ENCODE measurements at places on chromosomes 11 and 22. TPM values are rescaled to one million over a fixed set of nuclear protein-coding genes. Genes with fewer than 3 reads are reported as not detected.

- no peak for DNase-seq
Measured at GRCh38 chr11:35346472-35347156, 72.7 kb downstream of the SLC1A2 start.

PYGM gene
- 2.1 TPM for total RNA-seq

OR52I1 gene
- not detected for total RNA-seq

DNA sequence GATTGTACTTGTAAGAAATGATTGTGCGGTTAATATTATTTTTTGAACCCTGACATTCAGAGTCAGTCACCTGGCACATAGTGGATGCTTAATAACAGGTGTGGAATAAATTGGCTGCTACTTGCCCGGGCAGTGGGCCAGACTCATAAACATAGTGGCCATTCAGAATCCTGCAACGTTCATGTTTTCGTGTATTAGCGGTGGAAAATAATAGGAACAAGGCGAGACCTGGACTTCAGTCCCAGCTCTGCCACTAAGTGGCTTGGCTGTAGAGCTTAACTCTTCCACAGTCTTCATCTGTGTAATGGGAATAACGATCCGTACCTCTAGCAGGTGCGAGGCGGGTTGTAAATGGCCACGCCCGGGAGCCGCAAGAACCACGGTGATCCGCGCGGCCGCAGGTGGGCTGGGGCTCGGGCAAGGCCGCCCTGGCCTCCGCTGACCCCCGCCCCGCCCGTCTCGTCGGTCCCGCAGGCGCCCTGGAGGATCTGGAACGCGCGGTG is 761 bp upstream of the TMEM25 start:
- DNase-seq = no peak

DNA sequence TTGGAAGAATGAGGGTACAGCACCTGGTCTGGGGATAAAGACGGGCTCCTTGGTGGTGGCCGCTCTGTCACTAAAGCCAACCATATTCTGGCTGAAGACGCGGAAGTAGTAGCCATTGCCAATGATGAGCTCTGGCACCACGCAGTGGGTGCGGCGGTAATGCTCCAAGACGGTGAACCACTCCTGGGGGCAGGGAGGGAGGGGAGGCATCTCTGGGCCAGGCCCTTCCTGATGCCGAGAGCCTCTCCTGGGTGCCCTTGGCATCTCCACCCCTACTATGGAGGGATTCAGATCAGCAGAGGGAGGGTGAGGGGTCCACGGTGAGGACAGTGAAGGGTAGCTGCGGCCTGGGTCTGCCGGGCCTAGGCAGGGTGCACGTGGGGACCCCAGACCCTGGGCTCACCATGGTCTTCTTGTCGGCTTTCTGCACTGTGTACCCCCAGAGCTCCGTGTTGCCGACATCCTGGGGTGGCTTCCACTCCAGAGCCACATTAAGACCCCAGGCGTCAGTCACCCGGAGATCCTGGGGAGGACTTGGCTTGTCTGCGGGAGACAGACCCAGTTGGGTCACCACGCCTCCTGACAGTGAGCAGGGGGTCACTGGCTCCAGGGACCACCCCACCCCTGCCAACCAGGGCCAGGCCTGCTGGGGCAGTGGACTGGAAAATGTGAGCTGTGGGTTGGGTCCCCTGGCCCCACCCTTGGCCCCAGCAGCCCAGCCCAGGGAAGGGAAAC is 19.5 kb downstream of the MYBPC3 start:
- DNase-seq = no peak

DNA sequence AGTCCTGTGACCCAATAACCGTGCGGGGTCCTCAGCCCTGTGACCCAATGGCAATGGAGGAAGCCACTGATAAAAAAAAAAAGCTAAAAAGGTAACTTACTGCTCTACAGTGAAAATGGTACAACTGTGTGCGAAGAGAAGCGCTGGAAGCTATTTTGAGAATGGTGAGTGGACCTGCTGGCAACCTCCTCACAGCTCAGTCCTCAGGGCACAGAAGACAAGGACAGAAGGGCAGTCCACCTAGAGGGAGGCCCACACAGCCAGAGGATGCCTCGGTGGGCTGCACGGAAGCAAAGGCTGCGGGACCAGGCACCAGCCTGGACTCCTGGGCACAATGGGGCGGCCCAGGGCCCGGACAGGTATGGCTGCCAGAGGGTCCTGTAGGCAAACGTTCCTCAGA is 35.6 kb downstream of the BRD1 start:
- DNase-seq = no peak
